Fibroblast of villous mesenchyme (primary cell): ENCODE measurements at places on chromosomes 1 and 21. TPM values are rescaled to one million over a fixed set of nuclear protein-coding genes. Genes with fewer than 3 reads are reported as not detected.

The GSTM3 gene
- 84.7 and 104 TPM in 2 replicates for total RNA-seq

The OVAAL gene
- not detected in 2 replicates for total RNA-seq

The ITGB2 gene
- total RNA-seq: under 0.01 and 0.43 TPM in 2 replicates

The FAM229A gene
- 1.3 TPM in 2 replicates for total RNA-seq

The ZMYND12 gene
- 0.32 and 0.86 TPM in 2 replicates for total RNA-seq

The TRAF3IP3 gene
- not detected in 2 replicates for total RNA-seq

The FNDC10 gene
- total RNA-seq: 0.43 and 2.6 TPM in 2 replicates

The OLFM3 gene
- not detected in 2 replicates for total RNA-seq

The GRHL3 gene
- total RNA-seq: not detected in 2 replicates

The CDK18 gene
- 1.6 and 2.2 TPM in 2 replicates for total RNA-seq

The C1orf87 gene
- not detected in 2 replicates for total RNA-seq

The BARHL2 gene
- total RNA-seq: not detected in 2 replicates

The LGALS8 gene
- 47.1 and 54.8 TPM in 2 replicates for total RNA-seq

The RTCA gene
- total RNA-seq: 31.1 and 32.5 TPM in 2 replicates

The NEK2 gene
- total RNA-seq: 10.0 and 17.7 TPM in 2 replicates

The TFAP2E gene
- total RNA-seq: under 0.01 and 0.32 TPM in 2 replicates

The SEC16B gene
- 1.3 and 1.6 TPM in 2 replicates for total RNA-seq

The ADGRB2 gene
- 11.3 and 14.2 TPM in 2 replicates for total RNA-seq

The RNU5D-1 gene
- total RNA-seq: not detected in 2 replicates

The KCNA2 gene
- under 0.01 TPM in 1 of 2 replicates, not detected in the other for total RNA-seq

The C1orf56 gene
- 2.6 and 3.0 TPM in 2 replicates for total RNA-seq

The IL19 gene
- total RNA-seq: 0.97 and 1.7 TPM in 2 replicates

The LCE1D gene
- not detected in 2 replicates for total RNA-seq

The ESPN gene
- total RNA-seq: not detected in 2 replicates

The AMY1C gene
- total RNA-seq: not detected in 2 replicates

The OR2G6 gene
- total RNA-seq: not detected in 2 replicates

The TDRD5 gene
- not detected in 2 replicates for total RNA-seq

The DYNLT5 gene
- total RNA-seq: 1.7 and 2.9 TPM in 2 replicates

The SLAMF6 gene
- total RNA-seq: not detected in 2 replicates

The MATN1 gene
- total RNA-seq: not detected in 2 replicates

The S100A3 gene
- total RNA-seq: 18.0 and 20.3 TPM in 2 replicates

The OR2L2 gene
- total RNA-seq: under 0.01 TPM in 1 of 2 replicates, not detected in the other

The LMX1A gene
- not detected in 2 replicates for total RNA-seq

The HTR6 gene
- not detected in 2 replicates for total RNA-seq

The IL22RA1 gene
- not detected in 2 replicates for total RNA-seq

The VCAM1 gene
- total RNA-seq: 28.3 and 54.8 TPM in 2 replicates

The CELA3A gene
- total RNA-seq: not detected in 2 replicates

The F13B gene
- total RNA-seq: not detected in 2 replicates

The MYCL gene
- total RNA-seq: under 0.01 TPM in 1 of 2 replicates, not detected in the other

The NOTCH2 gene
- total RNA-seq: 187 and 200 TPM in 2 replicates

The PLEKHM2 gene
- total RNA-seq: 54.0 and 61.8 TPM in 2 replicates
